ENCODE measurements at places on chromosomes 16 and 17. TPM values are rescaled to one million over a fixed set of nuclear protein-coding genes. Genes with fewer than 3 reads are reported as not detected.

SLC12A3 gene
- 4.2 TPM for total RNA-seq

DNA sequence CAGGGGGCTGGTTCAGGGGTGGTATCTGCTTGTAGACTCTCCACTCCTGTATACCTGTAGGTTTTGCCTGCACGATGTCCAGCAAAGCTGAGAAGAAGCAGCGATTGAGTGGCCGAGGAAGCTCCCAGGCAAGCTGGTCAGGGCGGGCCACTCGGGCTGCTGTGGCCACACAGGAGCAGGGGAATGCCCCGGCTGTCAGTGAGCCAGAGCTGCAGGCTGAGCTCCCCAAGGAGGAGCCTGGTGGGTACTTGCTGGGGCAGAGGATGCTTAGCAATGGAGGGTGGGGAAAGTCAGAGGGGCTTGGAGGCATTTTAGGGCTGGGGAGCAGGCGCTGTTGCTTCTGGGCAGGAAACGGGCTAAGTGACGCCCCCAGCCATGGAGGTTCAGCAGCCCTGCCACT is 2.1 kb downstream of the DNAH2 start:
- no peak overlapping the region for H3K4me3 ChIP-seq
- H3K27ac ChIP-seq, result no peak overlapping the region
- peaks cover 27% of the 10 kb centered on the region for H3K4me1 ChIP-seq
- no peak for DNase-seq
- no peaks in the 10 kb centered on the region for H3K36me3 ChIP-seq
- H3K27me3 ChIP-seq, result peaks cover 51% of the 10 kb centered on the region

DNA sequence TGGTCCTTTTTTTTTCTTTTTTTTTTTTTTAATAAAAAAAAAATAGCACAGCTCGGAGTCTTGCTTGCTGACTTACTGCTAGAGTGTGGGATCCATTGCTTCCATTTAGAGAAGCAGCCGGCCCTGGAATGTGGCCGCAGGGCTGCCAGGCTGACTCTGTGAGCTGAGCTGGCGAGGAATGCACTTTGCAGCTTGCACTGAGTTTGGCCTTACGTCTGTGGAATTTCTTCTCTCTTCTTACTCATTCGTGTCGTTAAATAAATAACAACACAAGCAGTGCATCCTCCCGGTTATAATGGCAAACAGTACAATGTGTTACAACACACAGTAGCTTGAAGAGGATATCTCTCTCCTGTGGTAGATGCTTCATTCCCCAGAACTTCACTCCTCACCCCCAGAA is 69.2 kb downstream of the PRKCB start:
- no peak overlapping the region for H3K4me3 ChIP-seq
- no peak for DNase-seq
- peaks cover 10% of the 10 kb centered on the region for H3K27me3 ChIP-seq
- H3K4me1 ChIP-seq, result peaks cover 7% of the 10 kb centered on the region
- no peak overlapping the region for H3K27ac ChIP-seq
- H3K36me3 ChIP-seq, result no peaks in the 10 kb centered on the region

DNA sequence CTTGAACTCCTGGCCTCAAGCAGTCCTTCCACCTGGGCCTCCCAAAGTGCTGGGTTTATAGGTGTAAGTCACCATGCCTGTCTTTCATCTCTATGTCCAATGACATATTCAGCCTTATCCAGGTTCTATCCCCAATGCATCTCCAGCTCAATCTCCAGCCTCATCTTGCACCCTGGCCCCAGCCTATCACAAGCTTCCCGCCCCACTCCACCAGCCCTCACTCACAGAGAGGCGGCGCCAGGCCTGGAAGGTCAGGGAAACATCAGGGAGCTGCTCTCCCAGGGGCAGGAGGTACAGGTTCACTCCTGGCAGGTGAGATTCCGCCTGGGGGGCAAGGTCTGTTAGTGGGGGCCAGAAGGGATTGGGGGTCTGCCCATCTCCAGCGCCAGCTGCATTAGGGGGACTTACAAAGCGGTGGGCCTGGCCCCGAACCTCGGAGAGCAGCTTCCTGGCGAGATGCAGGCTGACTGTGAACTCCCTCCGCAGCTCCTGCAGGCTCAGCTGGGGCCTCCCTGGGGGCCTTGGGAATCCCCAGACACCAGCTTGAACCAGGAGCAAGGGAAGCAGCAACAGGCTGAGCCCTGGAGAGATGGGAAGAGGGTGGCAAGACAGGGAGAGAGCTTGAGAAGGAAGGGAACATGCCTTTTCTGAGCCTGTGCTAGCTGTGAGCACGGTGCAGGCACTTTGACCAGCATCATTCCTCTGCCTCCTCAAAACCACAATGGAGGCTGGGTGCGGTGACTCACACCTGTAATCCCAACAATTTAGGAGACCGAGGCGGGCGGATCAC is 3.0 kb downstream of the IL27 start:
- H3K27me3 ChIP-seq, result peaks cover 5% of the 10 kb centered on the region
- H3K27ac ChIP-seq, result no peak overlapping the region
- H3K4me1 ChIP-seq, result no peaks in the 10 kb centered on the region

TP53TG3D gene
- total RNA-seq, result not detected

AOC2 gene
- total RNA-seq, result 3.4 TPM

RTN4RL1 gene
- total RNA-seq, result 1.7 TPM

KCNG4 gene
- 0.12 TPM for total RNA-seq

TM4SF5 gene
- total RNA-seq, result 5.3 TPM
